ENCODE measurements at places on chromosomes 3 and 15. TPM values are rescaled to one million over a fixed set of nuclear protein-coding genes. Genes with fewer than 3 reads are reported as not detected.

- no peaks in the 10 kb centered on the region for H3K36me3 ChIP-seq
- H3K27me3 ChIP-seq, result peaks cover 48% of the 10 kb centered on the region
- no peak overlapping the region for H3K27ac ChIP-seq
- DNase-seq, result no peak
Measured at GRCh38 chr15:66844041-66844746, 142.2 kb downstream of the SMAD6 start.

GRCh38 chr3:1987980-1988379 lies 110.7 kb upstream of the CNTN4 start:
- DNase-seq, result no peak
- H3K4me3 ChIP-seq, result no peak overlapping the region
- H3K27ac ChIP-seq, result no peak overlapping the region
- H3K4me1 ChIP-seq, result no peaks in the 10 kb centered on the region
- H3K27me3 ChIP-seq, result no peaks in the 10 kb centered on the region

GRCh38 chr15:34085746-34086145 lies 15.9 kb downstream of the EMC7 start:
- no peaks in the 10 kb centered on the region for H3K27me3 ChIP-seq
- H3K27ac ChIP-seq, result no peak overlapping the region
- no peak for DNase-seq
- no peaks in the 10 kb centered on the region for H3K4me1 ChIP-seq

Gene ADAMTS9
- total RNA-seq, result not detected

Gene PTPRG
- total RNA-seq, result not detected

Data from activated CD8-positive, alpha-beta T cell treated with anti-CD3 and anti-CD28 coated beads, Interleukin-2, amount 10 ng/mL, durations not matched to agents 7 days and 5 days (primary cell).